ENCODE measurements at places on chromosomes 2 and 18. TPM values are rescaled to one million over a fixed set of nuclear protein-coding genes. Genes with fewer than 3 reads are reported as not detected.

DNA sequence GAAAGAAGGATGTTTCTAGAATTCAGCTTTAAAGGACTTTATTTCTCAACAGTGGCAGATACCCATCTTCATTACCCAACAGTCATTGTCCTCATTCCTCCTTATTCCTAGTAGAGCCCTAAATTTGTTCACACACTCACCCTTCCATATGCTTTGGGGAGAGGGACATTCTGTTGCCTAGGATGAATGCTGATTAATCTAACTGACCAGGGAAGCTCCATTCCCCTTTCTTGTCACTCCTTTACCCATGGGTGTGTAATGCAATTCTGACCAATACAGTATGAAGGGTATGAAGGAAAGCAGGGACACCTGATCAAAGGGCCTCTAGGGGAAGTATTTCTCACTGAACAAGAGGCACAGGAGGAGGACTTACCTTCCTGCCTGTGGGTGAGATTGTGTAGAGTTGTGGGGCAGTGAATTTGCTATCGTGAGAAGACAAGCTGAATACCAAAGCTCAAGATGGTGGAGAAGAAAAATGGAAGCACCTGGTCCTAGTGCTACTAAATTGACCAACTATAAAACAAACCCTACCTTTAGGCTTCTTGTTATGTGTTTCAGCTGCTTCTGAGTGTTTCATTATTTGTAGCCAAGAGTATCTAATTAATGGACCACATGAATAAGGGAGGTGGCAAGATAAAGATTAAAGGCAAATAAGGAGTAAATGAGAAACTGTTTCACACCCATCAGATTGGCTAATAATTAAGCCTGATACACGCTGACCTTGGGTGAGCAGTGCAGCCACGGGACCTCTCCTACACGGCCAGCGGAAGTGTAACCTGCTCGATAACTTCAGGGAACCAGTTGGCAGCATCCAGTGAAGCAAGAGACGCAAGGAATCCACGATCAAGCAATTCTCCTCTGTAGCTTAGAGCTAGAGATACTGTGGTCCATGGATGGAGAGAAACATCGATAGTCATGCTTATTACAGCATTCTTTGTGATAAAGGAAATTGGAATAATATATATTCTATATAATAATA lies 202.3 kb downstream of the MYCN start:
- DNase-seq = no peak

DNA sequence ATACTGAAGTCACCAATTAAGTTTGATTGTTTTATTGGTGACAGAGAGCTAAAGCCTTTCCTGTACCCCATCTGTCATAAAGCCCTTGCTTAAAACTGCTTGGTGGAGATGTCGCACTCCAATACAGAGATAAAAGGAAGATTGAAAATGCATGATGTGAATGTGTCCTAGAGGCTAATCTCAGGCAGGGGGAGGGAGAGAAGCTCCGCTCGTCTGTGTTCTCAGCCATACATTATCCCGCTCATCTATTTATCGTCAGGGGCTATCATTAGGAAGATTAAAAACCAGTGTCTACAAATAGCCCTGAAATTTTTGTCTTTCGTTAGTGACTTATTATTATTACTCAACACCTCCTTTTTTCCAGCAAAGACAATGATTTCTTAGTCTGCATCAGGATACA lies 110.3 kb downstream of the CMPK2 start:
- no peak for DNase-seq

ANTXR1 gene
- 86.4 TPM for polyA plus RNA-seq

- DNase-seq = no peak
Observed at GRCh38 chr18:57426187-57426586, 9.0 kb upstream of the ONECUT2 start.

GRCh38 chr18:67651438-67651837 lies 134.9 kb upstream of the DSEL start:
- no peak for DNase-seq

HOXD8 gene
- 1.1 TPM for polyA plus RNA-seq

DNA sequence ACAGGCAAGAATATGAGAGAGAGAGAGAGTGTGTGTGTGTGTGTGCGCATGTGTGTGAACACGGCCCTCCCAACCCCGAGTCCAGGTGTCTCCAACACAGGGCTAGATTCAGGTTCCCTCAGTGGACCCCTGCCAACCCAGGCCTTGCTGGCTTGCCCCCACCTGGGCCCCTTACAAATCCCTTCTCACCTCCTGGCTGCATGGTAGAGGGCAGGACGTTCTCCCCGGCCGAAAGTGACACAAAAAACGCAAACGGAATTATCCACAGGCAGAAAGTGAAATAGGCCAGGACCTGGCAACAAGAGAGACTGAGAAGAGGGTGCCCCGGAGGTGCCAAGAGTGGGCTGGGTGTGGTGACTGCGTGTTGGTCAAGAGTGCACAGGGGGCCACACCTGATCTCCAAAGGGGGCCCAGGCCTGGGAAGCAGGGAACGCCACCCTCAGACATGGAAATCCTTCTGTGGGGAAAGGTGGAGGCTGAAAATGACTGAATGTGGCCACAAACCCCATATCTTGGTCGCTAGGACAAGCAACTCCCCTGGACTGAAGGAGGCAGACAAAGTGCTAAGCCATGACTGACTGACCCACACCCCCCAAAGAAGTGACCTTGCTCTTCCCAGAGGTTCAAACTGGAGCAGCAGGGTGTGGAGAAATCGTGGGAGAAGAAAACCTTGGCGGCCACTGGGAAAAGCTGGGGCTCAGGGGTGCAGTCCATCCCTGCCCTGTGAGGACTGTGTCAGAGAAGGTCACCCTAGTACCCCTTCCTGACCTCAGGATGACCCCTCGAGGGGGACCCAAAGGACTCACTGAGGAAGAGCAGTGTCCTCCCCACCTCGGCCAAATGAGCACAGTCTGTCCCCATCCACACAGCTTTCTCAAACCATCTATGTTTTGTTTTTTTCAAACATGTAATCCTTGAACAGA lies 5.7 kb downstream of the TEX261 start:
- no peak for DNase-seq

CD8A gene
- polyA plus RNA-seq = 1.2 TPM

GRCh38 chr18:63132819-63133200 lies 186.8 kb downstream of the BCL2 start:
- DNase-seq = no peak

DNA sequence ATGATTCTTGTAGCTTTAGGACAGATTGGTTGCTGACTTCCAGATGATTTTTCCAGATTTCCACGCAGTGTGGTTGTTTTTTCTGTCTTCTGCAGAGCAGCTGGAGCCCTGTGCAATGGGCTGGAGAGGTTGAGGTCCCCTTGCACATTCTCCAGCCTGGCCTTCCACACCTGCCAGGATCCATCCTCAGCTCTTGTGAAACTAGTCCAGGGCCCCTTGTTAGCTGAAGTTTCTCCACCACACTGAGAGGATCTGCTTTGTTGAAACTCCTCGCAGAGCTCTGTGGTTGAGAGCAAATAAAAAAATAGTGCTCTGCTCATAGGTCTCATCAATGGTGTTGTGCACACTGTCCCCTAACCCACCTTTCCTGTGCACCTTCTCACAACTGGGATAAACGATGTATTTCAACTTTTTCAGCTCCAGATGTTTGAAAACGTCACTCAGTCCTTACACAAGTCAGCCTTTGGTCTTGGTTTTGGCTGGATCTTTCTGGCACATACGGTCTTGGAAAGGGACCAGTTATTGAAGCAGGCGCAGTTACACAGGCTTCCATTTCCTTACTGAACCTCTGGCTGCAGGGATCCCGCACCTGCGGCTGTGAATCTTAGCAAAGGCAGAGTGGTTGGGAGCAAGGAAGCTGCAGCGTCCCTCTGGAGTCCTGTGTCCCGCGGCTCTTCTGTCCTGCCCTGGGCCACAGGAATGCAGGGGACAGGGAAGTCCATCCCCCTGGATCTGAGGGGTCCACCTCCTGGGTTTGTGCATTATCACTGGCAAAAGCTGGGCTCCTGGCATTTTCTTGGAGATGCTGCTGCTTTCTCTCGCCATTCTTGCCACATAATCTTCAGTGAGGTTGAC lies 272.0 kb upstream of the DSEL start:
- no peak for DNase-seq
